ENCODE measurements at places on chromosomes 2 and 18.

- DNase-seq, result no peak
These were observed 221.1 kb downstream of the ANAPC1 start for GRCh38 chr2:111662771-111663470.

GRCh38 chr2:215727507-215728503 lies 285.5 kb downstream of the MREG start:
- DNase-seq, result no peak

- DNase-seq, result peak; percentile 62
These were observed 20.6 kb upstream of the ATRAID start for GRCh38 chr2:27191070-27191829.

DNA sequence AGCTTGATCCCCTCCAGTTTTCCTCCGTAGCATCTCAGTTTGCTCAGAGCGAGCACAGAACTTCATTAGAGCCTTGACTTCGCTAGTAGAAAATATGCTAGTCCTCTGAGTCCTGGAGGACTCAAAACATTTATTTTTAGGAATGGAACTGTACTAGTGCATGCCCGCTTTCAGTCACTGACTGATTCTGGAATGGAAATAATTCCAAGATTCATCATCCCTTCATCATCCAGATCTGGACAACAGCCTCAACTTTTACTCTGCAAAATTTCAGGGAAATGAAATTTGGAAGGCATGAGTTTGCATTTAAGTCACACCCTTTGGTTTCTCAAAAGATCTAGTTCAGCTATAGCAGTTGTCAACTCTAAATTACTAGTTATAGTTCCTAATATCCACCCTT lies 304.6 kb downstream of the XIRP2 start:
- no peak for DNase-seq

DNA sequence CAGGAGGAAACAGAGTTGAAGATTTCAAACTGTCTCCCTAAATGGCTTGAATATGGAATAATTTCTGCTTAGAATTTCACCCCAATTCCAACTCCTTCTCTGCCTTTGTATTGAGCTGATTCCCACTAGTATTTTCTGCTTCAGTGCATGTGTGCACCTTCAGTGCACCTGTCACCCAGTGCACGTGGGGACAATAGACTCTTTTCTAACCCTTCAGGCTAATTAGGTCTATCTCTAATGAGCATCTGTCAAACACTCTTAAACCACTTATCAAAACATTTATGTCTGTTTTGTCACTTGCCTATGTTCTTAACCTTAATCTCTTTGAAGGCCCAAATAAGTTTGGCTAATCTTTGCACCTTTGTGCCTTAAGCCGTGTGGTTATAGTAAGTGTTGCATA lies 232.0 kb upstream of the NETO1 start:
- DNase-seq, result no peak

- no peak for DNase-seq
These were observed 73.5 kb downstream of the FBXO15 start for GRCh38 chr18:74073957-74074667.

GRCh38 chr2:224248944-224249371 lies 152.9 kb downstream of the FAM124B start:
- no peak for DNase-seq

- no peak for DNase-seq
These were observed 11.1 kb downstream of the CFAP36 start for GRCh38 chr2:55530539-55531081.

DNA sequence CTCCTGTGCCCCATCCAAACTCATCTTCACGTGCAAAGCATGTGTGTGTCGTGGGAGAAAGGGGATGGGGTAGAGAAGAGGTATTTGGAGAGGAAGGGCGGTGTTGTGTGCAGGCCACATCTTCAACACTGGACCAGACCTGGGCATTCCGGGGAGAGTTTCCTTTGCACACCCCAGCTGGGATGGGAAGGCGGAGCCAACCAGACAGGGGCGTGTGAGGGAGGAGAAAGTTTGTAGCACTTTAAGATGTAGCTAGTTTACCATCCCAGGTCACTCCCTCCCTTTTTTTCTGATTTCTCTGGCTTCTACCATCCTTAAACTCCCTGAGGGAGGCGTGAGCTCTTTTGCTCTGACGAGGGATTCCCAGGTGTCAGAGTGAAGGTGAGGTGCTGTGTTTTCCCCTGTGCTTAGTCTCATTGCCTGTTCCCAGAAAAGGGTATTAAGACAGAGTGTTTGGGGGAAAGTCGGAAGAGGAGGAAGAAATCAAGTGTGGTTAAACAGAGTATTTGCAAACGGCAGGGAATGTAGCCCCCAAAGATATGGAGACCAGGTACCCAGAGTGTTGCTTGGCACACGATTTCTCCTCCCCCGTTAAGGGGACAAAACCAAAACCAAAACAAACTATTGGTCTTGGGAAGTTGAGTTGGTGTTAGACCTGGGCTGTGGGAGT lies 1.6 kb downstream of the SETBP1 start:
- no peak for DNase-seq

GRCh38 chr18:50285071-50285470 lies 2.4 kb downstream of the CXXC1 start:
- DNase-seq, result no peak

GRCh38 chr2:43086451-43087221 lies 139.8 kb downstream of the ZFP36L2 start:
- DNase-seq, result peak; percentile 82

Data from renal pelvis (tissue), 12 donors.